ENCODE measurements at places on chromosomes 5 and 9.
A peak's percentile ranks its signal among the peaks of the same experiment; 100 is the strongest.

DNA sequence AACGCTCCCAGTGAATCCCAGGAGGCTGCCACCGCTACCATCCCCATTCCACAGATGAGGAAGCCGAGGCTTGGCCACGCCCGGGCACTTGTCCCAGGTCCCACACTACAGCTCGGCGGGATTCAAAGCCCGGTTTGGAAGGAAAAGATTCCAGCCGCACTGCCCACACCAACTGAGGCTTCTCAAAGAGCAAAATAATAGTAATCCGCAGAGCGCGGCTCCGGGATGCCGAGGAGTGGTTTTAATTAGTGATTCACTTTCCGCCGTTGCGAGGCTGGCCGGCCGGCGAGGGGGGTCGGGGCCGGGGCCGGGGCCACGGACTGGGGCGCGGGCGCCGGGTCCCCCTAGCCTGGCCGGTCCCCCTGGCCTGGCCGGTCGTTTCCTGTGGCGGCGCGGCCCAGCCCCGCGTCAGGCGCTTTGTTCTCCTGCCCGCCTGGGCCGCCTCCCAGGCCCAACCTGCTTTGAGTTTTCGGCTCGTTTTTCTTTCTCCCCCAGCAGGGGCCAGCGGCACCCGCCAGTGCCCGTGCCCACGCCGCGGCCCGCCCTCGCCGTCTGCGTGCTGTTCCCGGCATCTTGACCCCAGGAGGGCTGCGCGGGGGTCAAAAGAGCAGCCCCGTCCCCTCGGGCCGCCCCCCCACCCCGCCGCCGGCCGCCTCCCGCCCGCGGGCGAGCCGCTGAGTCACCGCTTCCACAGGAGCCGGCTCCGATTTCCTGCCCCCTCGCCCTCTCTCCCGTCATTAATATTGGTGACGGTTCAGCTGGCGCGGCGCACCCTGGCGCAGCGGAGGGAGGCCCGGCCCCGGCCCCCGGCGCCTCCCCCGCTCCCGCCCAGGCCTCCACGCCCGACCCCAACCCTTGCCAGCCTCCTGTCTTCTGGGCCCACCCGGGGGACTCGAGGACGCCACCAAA, 31.2 kb downstream of the FGF18 start:
- peak; percentile 69 for DNase-seq

DNA sequence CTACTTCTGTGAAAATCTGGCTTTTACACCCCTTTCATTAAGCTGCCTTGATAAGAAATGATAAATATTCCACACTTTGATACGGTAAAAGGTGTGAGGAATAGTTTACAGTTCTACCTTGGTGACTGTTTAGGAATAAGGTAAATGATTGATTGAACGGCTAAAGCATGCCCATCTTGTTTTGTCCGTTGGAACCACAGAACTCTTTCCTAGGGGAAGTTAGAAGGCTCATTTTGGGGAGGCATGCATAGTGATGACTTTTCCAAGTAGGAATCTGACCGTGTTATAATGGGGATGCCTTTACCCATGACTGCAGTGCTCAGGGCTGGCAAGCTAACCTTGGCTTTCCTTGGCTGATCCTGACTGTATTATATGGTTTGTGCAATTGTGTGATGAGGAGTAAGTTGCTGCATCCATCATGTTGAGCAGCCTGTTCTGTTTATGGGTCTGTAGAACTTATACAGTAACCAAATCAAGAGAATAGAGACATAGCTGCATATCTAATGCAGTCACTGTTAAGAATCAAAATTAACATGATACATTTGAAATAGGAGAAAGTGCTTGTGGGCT, 24.5 kb downstream of the PCSK5 start:
- no peak for DNase-seq

- DNase-seq: peak; percentile 38
Measured at GRCh38 chr9:114093031-114093471, 6.0 kb downstream of the KIF12 start.

DNA sequence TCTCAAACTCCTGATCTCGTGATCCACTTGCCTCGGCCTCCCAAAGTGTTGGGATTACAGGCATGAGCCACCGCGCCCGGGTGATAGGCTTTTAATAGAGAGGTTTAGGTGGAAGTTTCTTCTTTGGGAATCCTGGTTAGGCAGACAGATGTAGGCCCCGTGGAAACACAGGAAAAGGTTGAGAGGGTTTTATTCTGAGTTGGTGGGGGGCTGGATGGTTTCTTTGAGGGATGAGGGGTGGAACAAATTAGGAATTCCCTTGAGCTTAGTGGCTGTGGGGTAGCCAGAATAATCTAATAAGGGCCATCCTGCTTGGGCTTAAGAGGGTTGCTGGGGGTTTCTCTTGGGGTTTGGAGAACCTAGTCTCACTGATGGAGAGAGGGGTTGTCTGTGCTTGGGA, 30.4 kb downstream of the C9orf50 start:
- no peak for DNase-seq

Measured in activated effector memory CD4-positive, alpha-beta T cell treated with anti-CD3 and anti-CD28 coated beads, Interleukin-2, amount 50 U/mL, for 16 hours (primary cell).